ENCODE measurements at places on chromosomes 3 and 15.

- DNase-seq, result no peak
These were observed 45.9 kb downstream of the NIPA2 start for GRCh38 chr15:22884344-22884743.

- no peak for DNase-seq
These were observed 36.1 kb upstream of the HRH1 start for GRCh38 chr3:11118181-11118682.

GRCh38 chr3:10421996-10422395 is 83.4 kb downstream of the ATP2B2 start:
- DNase-seq, result no peak

DNA sequence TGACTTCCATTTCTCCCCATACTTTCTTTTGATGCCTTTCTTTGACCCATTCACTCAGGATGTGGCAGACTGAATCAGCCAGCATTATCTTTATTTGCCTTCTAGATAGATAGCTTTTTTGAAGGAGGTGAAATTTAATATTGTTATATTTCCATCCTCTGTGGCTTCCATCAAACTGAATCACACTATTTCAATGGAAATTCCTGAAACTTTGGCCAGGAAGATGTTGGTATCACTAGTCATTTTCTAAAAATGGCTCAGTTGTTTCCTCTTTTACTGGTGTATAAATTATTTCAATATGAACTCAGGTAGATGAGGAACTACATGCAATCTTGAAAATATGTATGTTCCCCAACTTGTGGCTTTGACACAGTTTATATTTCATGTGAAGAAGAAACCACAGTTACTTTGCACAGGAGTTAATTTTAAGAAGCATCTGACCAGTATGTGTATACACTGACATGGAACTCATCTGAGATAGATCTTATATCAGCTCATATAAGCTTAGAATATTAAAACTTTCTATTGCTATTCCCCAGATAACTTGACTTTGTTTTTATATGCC is 248.3 kb downstream of the CGGBP1 start:
- DNase-seq, result no peak

DNA sequence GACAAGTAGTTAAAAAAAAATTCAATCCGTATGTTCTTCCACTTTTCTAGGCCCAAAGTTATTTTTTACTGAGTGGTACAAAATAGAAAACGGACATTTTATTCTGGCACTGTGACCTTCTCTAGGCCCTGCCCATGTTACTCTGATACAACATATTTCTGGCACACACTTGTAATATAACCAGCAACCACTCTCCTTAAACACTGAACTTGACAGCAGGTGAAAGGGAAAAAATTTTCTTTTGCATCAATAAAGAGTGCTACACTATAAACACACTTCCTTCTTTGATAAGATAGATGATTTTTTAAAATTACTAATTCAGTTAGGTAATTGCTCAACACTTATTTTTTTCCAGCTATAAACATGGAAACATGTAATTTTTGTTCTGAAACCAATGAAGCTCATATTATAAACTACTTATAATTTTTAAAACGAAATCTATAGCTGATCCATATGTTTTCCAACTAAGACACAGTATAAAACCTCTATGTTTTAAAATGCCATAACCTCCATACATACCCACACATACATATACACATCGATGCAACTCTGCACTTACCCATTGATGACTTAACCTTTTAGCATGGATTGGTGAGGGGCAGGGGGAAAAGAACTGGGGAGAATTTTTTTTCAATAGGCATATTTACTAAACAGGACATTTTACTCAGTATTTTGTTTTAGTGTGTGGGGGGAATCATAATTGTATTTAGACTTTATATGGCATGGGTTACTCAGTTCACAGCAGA is 5.3 kb upstream of the CTNNB1 start:
- no peak for DNase-seq

DNA sequence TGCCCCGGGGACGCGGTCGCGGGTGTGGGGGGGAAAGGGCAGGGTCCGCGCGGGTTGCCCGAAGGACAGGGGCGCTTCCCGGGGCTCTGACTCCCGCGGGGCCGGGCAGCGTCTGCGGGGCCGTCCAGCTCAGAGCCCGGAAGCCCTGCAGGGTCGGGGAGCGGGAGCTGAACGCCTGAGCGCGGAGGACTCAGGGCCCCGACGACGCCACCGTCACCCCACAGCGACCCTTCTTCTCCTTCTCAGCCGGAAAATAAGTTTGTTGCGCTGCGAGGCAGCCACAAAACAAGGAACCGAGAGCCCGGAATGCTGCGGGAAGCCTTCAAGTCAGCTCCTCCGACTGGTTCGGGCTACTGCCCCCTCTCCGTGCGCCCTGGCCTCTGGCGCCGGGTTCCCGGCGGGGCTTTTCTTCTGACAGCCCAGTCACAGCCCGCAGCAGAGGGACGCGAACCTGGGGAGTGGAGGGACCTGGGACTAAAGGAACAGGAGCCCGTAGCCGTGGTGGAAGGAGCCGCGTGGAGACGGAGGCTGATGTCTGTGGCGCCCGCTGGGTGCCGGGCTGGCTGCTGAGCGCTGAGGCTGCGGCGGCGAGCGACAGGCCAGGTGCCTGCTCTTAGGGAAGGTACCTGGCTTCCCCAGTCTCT is 484 bp downstream of the CNTN4 start:
- no peak for DNase-seq

- no peak for DNase-seq
These were observed 106.6 kb downstream of the TOP2B start for GRCh38 chr3:25558121-25558520.

- DNase-seq, result no peak
These were observed 124.0 kb upstream of the PLXNA1 start for GRCh38 chr3:126858887-126859286.

DNA sequence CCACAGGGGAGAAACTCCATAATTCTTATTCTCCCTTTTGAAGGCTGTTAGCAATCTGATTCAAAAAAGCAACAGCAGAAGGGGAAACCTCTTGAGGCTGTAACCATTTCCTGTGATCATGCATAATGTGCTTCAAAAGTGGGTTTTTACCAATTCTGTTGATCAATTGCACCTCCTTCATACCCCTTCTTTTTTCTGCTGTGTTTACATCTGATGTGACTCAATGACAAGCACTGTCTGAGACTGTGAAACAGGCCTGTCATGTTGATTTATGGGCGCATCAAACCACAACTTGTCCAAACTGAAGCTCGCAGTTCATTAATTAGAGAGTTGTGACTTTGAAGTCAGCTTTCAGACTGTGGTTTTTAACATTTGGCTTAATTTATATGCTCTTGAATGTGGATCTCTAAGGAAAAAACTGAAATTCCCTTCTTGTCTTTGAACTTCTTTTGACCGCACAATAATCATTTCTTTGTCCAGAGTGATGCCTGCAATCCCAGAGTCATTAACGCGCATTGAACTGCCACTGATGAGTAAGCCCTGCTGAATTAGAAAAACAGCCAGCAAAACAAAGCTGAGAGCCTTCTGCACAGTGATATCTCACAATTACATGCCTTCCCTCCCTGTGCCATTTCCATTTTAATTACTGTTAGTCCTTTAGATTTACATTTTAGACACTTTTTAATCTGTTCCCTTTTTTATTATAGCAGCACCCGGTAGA is 532.8 kb downstream of the FOXP1 start:
- DNase-seq, result no peak

- no peak for DNase-seq
These were observed 591.5 kb upstream of the CFAP20DC start for GRCh38 chr3:59641169-59641899.

GRCh38 chr3:79057756-79058155 is 710.0 kb downstream of the ROBO1 start:
- DNase-seq, result no peak

- no peak for DNase-seq
These were observed 62.9 kb downstream of the HMG20A start for GRCh38 chr15:77483425-77484140.

- DNase-seq, result no peak
These were observed 6.9 kb upstream of the IL16 start for GRCh38 chr15:81189583-81190283.

- DNase-seq, result no peak
These were observed 169.1 kb downstream of the TPRG1 start for GRCh38 chr3:189340680-189341460.

DNA sequence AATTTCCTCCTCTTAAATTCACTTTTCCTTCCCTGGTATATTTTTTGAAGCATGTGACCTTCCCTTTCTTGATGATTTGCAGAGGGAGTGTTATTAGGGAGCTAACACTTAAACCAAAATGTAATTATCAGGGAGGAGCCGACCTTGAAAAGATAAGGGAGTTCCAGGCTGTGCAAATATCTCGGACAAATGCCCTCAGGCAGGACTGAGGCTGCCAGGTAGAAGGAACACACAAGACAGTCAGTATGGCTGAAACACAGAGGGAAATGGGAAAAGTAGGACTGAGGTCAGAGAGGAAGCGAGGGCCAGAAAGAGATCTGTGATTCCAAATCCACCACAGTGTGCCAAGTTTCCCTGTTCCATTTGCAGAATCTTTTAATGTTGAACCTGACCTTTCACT is 221.0 kb downstream of the CNTN3 start:
- DNase-seq, result no peak
